Hematopoietic multipotent progenitor cell treated with erythropoietin and hydrocortisone succinate and interleukin-3 and kit ligand, for 4 days (in vitro differentiated cells): ENCODE measurements at places on chromosomes 6 and 20.

DNA sequence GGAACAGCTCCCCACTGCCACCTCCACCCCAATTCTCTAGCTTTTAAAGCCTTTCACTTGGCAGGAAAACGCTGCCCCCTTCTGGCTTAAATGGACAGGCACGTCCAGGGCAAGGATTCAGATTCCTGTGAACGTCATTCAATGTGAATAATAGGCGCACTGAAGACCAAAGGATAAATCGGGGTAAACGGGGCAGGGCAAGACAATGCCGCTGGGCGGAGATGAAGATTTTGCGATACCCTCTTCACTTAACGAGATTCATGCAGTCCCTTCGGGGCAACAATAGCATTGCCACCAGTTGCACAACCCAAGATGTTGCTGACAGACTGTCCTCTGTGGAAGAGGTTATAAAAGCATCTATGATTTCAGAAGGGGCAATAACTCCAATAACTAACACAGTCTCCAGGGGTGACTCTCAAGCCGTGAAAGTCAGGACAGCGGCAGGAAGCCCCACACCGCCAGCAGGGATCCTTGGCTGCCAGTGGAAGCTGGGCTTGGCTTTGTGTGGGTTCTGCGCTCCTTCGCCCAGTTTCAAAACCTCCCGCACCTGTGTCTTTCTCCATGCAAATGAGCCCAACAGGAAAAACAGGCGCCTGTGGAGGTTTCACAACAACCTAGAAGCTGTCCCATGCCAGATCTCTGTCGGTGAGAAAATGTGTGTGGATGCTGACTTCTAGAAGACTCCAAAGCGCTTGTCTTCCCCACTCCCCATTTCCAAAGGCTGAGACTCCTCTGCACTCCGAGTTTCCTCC, 291.8 kb downstream of the BMP7 start:
- DNase-seq: peak; percentile 56

GRCh38 chr6:75609639-75610590, 8.2 kb downstream of the SENP6 start:
- no peak for DNase-seq

DNA sequence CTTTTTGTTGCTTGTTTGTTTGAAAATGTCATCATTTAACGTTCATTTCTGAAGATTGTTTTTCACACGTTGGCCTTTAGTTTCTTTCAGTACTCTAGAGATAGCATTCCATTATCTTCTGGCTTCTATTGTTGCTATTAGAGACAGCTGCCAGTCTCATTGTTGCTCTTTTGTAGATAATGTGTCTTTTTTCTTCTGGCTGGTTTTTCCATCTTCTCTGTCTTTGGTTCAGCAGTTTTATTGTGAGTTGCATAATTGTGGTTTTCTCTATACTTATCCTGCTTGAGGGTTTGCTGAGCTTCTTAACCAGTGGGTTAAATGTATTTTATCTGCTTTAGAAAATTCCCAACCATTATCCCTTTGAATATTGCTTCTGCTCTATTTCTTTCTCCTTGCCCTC, 23.2 kb upstream of the AIG1 start:
- DNase-seq: peak; percentile 54

GRCh38 chr6:168892031-168892430, 361.6 kb downstream of the THBS2 start:
- DNase-seq: no peak

DNA sequence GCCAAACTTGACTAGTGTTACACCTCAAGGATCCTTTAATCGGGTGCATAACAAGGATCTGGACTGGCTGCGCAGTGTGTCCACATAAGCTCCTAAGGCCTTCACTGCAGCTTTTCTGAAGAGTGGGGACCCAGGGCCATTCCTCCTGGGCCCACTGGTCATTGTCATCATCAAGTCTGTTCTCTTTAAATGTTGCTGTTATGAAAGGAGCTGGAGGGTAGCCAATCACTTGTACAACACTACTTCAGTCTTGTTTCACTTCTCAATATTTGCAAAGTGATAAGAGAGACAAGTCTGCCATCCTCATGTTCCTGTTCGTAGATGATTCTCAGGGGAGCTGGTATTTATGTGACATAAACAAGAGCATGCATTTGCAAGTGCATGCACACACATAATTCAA, 149.8 kb downstream of the SYNDIG1 start:
- DNase-seq: no peak

GRCh38 chr6:169296170-169296569, 42.5 kb upstream of the THBS2 start:
- no peak for DNase-seq

GRCh38 chr20:62156592-62157386, 13.2 kb downstream of the SS18L1 start:
- peak; percentile 88 for DNase-seq

DNA sequence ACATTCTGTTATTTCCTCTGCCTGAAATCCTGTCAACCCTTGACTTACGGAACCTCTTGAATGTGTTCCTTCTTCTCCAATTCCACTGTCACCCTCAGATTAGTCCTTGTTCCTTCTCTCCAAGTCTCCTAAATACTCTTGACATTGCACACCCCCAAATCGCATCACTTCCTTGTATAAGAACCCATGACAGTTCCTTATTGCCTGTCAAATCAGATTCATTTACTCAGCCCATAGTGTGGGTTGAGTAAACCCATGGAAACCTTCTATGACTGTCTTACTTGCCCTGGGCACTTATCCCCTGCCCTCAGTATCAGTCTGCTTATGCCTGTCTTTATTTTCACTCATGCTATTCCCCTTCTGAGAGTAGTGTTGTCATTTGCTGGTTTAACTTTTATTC, 40.5 kb downstream of the ARMC2 start:
- no peak for DNase-seq

GRCh38 chr6:69026243-69026642, 391.2 kb downstream of the ADGRB3 start:
- DNase-seq: no peak

GRCh38 chr20:16708602-16709001, 21.2 kb upstream of the SNRPB2 start:
- DNase-seq: no peak

DNA sequence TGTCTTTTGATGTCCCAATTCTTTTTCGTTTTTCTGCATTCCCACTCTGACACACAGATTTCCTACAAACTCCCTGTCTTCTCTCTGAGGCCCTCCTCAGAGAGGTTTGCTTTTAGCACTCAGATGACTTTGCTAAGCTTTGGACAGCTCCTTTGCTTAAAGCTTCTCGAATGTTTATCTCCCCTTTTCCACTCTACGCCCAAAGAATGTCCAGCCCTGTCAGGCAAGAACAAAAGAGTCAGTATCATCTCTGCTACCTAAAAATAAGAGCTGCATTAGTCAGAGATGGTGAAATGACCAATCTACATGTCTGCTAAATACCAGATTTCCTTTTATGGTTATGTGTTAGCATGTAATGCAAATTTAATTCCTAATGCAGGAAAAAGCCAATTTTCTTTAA, 56.8 kb downstream of the PREP start:
- DNase-seq: peak; percentile 6

DNA sequence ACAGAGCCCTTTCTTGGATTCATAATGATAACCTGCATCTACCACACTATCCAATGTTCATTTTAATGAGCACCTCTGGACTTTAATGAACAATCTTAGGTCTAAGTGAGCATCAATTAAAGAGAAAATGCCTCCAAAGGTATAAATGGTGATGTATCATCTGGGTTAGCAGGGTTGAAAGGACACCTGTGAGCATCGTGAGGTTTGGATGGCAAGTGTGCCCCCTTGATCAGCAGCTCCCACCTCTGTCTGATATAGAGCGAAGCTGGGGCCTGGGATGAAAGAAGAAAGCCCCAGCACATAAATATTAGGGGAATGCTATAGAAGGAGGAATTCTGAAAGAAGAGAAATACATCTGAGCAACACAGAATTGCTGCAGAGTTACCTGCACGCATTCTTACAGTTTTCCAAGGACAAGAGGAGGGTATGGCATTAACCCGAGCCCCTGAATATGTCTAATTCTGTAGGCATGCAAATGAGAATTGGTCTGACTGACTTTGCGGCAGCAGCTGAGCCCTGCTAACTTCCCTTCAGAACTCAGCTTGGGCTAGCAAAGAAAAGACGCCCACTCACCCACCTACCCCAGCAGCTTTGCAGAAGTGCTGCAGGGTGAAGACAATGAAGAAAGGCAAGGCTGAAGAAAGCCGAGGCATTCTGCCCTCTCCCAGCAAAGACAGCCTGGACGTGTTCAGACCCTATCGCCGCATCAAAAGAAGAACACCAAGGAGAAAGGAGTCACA, 136.2 kb downstream of the GMPR start:
- DNase-seq: no peak

DNA sequence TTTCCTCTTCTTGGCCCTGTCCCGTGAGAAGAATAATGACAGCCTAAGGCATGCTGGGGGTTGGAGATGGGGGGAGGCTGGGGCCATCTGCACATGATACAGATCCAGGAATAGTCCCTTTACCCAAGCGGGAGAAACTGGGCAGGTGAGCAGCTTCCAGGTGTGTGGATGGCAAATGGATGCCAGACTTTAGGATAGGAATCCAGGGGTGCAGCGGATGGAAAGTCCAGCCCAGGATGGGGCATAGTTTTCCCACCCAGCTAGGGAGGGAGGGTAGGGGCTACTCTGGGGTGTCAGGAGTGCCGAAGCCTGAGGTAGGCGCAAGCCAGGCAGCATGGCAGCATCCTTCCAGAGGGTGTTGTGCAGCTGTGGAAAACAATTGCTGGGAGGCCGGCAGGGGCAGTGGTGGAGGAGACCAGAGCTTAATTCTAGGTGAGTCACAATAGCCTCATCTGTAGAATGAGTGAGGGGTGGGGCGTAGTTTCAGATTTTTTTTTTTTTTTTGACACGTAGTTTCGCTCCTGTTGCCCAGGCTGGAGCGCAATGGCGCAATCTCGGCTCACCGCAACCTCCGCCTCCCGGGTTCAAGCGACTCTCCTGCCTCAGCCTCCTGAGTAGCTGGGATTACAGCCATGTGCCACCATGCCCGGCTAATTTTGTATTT, 15.4 kb upstream of the FAM110A start:
- DNase-seq: no peak

GRCh38 chr6:75300531-75300855, 15.9 kb upstream of the TMEM30A start:
- no peak for DNase-seq

- DNase-seq: no peak
Measured at GRCh38 chr20:9015984-9016324, 52.9 kb upstream of the PLCB4 start.

DNA sequence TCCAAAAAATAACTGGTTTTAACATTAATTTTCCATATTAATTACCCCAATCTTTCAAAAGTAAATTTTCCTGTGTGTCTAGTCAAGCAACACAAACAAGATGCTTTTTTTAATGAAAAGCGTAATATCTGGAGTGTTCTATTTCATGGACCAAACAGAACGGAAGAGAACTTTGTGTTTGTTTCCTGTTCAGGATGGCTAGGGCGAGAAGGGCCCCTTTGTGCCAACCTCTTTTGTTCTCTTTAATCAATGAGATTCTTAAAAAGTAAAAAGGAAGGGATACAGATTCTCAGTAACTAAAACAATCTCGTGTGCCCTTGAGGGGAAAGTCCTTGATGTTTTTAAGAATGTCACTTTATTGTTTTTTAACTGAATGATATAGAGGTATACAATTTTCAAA, 55.7 kb downstream of the GNAS start:
- no peak for DNase-seq

GRCh38 chr6:18391023-18391422, 3.9 kb downstream of the RNF144B start:
- DNase-seq: no peak

DNA sequence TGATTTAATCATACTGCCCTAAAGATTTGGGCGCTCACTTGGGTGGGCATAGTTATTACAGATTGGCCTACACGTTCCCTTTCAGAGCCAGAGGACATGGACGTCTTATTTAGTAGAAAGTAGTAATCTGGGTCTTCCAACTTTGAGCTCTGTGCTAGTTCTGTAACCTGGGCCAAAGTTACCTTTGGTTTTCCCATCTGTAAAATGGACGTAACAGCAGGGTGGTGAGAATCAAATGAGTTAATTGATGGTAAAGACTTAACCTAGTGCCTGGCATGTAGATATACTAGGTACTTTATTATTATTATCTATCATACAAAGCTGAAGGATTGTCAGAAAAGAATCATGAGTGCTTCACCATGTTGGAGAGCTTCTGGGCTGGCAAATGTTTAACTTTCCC, 74.8 kb downstream of the CDYL start:
- DNase-seq: no peak

- DNase-seq: no peak
Measured at GRCh38 chr6:2534406-2535042, 216.2 kb downstream of the MYLK4 start.

- no peak for DNase-seq
Measured at GRCh38 chr20:19598117-19598850, 159.8 kb upstream of the RIN2 start.

DNA sequence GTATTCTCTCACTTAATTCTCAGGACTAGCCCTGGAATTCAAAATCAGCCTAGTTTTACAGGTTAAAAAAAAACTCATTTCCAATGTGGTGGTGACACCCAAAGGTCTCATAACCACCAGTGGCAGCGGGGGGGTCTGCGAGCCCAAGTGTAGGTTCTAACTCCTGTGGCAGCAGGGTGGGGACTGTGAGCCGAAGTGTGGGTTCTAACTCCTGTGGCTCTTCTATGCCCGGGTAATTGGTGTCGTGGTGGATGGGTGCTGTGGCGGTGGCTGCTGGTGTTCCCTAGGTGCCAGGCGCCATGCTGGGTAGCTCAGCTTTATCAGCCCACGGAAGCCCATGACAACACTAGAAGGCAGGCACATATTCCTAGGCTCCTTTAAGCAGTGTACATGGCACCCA, 4.9 kb upstream of the ANKRD60 start:
- no peak for DNase-seq

GRCh38 chr6:163585932-163586437, 171.5 kb downstream of the QKI start:
- peak; percentile 53 for DNase-seq

DNA sequence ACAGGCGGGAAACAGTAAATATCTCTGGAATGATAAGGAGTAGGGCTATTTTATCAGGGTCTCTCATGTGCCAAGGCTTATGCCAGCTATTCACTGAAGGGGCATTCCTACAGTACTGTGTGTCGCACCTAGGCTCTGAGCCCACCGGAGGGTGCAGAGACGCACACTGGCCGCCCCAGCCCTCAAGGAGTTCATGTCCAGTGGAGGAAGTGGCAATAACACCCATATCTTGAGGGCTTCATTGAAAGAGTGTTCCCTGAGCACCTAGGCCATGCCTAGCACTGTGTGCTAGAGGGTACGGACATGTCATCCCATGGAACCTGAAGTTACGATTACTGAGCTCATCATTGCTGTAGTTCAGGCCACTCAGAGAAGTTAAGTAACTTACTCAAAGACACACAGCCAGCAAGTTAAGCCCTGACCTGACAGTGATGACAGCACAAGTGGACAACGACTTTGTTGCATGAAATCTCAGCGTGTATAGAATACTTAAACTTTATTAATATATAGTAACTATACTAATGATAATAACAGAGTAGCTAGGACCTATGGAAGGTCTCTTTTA, 8.7 kb downstream of the CCN5 start:
- no peak for DNase-seq

GRCh38 chr20:3814928-3815495, 5.3 kb upstream of the AP5S1 start:
- DNase-seq: no peak

DNA sequence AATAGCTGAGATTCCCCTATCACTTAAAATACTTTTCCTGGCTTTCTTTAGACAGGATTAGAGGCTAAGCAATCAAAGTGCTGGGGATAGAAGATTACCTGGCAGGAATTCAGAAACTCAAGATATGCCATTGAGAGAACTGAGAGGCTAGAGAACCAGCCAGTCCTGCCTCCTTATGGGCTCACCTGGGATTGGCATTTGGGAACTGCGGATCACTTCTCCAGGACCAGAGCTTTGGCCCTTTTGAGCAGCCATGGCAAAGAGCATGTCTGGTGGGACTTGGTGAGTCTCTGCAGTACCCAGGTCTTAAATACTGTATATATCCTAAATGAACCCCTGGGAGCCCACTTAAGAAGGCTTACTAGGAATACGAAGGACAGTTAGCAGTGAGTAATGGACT, 399.1 kb downstream of the BTBD3 start:
- no peak for DNase-seq
